AG09319 (cell line): ENCODE measurements at places on chromosomes 3 and 15.

DNA sequence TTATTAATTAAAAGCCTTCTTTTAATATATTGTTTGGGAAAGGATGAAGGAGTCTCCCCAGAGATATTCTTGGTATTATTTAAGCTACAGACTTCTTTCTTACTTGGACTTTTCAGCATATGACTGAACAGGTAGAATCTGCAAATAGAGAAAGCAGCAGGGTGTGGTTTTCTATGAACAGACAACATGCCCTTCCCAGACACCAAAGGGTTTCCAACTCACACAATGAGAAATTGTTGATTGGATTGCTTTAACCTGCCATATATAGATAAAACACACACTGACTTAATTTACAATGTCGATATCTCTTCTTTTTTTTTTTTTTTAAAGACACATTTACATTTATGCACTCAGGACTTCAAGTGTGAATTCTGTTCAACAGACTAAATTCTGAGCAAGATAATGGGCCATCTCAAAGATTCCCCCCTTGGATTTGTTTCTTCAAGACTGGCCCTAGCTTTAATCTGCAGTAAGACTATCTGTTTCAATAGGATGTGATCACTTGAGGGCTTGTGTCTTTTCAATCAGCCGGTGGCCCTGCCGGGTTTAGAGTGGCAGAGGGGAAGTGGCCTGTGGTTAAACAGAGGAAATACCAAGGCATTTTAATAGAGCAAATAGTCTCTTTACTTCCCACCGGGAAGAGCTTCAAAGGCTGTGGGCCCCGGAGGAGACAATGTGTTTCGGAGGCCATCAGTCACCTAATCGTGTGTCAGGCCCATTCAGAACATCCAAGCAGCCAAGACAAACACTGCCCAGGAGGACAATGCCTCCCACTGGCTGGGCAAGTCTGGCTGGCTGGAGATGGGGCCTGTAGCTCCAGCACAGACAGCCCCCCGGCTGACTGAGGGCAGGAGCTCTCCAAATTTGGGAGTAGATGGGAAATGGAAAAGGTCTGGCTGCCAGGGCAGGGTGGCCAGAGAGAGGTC lies 6.1 kb downstream of the IL17RD start:
- no peak for DNase-seq

DNA sequence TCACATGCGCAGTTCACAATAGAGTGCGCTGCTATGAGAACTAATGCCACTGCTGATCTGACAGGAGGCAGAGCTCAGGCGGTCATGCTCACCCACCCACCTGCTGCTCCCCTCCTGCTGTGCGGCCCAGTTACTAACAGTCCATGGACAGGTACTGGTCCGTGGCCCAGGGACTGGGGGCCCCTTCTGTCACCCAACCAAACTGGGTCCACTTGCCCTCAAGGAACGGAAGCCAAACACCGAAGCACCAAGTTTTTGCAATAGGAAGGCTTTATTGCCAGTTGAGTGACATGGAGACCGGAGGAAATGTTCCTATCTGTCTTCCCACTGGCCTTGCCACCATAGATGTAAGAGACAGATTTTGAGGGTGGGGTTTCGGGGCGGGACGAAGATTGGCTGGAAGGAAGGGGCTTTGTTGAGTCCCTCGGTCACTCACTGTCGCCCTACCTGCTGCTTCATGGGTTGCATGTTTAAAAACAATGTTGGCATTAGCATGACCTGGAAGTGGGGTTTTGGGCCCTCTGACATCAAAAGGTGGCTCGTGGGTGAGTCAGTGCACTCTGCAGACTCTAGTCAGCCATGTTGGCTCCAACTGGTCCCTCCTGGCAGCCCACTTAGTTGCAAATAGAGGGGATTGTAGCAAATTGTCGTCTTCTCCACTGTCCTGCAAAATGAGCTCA lies 141.0 kb downstream of the TJP1 start:
- no peak for DNase-seq

DNA sequence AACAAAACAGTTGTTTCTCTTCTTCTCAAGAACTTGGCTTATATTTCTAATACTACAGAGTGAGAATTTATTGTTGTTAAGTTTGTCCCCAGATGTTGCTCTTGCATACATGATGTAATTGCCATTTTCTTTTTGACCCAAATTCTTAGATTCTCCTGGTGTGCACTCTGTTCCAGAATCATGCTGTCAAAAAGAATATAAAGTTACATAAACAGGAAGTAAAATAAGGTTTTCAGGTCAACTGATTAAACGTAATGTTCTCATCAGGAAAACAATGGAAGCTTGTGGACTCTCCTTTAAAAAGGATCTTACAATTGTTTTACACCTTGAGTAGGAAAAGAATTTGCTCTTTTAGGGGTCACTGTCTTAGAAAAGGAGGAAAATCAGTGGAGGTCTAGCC lies 121.8 kb downstream of the ADAM10 start:
- no peak for DNase-seq

DNA sequence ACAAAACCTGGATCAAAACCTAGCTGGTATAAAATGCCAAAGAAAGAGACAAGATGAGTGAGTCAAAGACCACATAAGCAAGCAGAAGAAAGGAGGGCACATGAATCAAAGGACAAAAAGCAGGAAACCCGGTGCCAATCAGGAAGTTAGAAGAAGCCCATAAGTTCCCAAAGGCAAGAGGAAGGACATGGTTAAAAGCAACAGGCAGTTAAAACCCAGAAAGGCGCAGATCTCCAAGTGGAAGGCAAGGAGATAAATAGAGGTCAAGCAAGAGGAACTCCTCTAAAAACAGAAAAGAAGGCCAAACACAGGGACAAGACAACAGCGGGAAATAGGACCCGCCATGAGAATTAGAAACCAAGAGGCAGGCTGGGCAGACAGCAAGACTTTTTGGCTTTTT lies 4.4 kb downstream of the TMOD2 start:
- DNase-seq = no peak

DNA sequence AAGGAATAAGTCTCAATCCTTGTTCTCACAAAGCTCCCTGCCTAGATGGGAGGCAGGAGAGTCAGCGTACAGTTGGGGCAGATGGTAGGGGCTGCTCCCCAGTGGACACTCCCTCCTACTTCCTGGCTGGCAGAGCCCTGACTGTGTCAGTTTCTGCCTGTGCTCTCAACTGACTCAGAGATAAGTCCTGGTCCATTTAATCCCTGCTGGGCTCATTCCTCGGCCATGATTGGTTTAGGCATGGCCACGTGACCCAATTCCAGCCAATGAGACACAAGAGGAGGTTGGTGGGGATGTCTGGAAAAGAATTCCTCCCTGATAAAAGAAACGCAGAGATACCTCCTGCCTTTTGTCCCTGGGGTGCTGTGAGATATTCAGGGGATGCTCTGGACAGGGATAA lies 118.1 kb upstream of the SLC6A11 start:
- DNase-seq = no peak

DNA sequence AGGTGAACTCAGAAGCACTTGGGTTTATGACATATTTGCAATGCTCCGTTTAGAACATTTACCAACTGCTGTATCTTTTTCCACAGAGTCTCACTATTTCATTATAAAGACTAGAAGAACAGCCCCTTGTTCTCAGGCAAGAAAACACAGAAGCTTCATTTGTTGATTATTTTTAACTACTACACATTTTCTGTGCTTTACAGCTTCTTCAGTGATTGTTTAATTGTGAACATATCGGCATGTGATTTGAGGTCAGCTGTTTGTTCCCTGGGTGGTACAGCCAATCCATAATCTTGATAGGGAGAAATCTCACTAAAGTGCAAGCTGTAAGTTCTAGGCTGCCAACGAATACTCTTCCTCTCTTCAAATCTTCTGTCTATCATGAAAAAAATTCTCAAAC lies 31.0 kb upstream of the DLG1 start:
- DNase-seq = no peak

DNA sequence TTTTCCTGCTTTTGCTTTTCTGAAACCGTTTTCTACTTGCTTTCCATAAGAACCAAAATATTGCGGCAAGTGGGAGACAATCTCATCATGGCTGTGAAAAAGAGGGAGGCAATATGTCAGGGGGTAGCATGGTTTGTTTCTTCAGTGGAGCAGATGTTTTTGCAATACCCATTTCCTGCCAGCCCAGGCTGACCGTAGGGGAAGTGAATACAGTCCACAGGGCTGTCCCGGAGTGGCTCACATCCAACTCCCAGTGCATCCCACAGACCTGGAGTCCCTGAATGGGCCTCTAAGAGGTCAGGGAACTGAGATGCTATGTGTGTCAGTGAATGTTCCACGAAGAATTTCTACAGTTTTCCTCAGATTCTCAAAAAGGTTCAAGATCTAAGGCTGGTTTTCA lies 69.6 kb downstream of the EPHB1 start:
- DNase-seq = no peak

DNA sequence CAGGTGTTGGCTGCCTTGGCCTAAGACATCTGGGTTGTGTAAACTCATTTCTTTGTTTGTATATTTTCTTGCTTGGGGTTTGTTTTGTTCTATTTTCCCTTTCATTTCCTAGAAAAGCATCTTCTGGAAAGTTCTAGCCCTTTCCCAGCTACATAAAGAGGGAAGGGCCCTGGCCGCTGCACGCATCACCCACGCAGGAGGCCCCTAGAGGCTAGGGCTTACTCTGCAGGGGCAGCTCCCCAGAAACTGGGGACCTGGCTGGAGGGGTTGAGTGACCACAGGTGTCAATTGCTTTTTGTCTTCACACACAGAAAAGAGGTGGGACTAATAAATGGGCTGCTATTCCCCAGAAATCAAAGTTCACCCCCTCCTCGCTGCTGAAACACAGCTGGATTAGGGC lies 52.6 kb downstream of the PDIA5 start:
- no peak for DNase-seq

DNA sequence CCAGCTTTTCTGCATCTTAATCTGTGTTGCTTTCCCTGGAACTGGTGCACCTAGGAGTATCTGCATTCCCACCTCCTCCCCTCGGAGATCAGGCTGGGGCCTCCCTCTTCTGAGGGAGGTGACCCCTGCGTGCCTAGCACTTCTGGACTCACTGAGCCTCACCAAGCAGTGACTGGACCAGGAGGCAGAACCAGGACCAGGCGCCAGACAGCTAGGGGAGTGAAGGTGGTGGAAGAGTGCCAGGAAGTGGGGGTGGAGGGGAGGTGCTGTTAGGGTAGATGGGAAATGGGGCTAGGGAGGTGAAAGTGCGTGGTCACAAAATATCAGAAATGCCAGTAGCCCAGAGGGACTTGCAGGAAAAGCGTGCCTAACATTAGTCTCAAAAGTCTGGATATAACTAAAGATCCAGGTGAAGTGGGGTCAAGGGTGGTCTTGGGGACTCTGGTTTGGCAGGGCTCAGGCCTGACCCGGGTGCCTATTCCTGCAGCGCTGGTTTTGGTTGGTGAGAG lies 1.2 kb downstream of the DUOXA2 start:
- DNase-seq = no peak

DNA sequence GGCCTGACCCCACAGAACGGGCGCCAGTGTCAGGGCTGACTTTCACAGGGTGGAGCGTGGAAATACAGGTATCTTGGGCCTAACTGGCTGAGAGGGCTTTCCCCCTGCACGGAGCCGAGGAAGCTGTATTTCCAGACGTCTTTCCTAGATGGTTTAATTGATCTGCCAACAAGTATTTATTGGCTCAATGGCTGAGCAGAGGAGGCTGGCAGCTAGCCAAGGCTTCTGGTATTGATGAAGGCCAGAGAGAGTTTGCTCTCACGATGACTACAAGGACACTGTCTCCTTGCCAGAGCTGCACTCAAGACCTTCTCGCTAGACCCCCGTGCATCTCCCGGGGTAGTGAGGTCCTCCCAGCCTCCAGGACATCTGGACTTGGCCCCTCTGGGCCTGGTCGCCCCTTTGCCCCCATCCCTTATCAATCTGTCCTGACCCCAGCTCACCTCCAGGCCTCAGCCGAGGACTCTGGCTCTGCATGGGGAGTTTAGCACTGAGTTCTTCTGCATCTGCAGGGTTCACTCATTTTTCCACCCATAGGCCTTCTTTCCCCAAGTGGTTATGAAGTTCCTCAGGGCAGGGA lies 20.6 kb downstream of the SPSB4 start:
- DNase-seq = no peak
